Skin of body (tissue), 3 donors: ENCODE measurements at places on chromosomes 3 and 15. TPM values are rescaled to one million over a fixed set of nuclear protein-coding genes. Genes with fewer than 3 reads are reported as not detected.

- DNase-seq: no peak
These were observed 111.5 kb downstream of the FBN1 start for GRCh38 chr15:48533982-48534381.

GRCh38 chr3:179735321-179735720, 82.5 kb downstream of the USP13 start:
- DNase-seq: no peak

KLHL6 gene
- 3.1 TPM for total RNA-seq

DNA sequence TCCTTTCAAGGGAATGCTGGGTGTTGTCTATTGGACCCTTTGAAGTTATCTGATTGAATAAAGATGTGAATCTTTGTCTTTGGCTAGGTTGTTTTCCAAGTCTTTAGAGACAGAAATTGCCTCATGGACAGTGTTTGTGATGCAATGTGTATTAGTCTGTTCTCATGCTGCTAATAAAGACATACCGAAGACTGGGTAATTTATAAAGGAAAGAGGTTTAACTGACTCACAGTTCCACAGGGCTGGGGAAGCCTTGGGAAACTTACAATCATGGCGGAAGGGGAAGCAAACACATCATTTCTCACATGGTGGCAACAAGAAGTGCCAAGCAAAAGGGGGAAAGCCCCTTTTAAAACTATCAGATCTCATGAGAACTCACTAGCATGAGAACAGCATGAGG, 88.8 kb upstream of the PLXND1 start:
- DNase-seq: no peak

GRCh38 chr15:57797568-57798267, 91.2 kb downstream of the POLR2M start:
- no peak for DNase-seq

STAB1 gene
- 42.4 TPM for total RNA-seq

DNA sequence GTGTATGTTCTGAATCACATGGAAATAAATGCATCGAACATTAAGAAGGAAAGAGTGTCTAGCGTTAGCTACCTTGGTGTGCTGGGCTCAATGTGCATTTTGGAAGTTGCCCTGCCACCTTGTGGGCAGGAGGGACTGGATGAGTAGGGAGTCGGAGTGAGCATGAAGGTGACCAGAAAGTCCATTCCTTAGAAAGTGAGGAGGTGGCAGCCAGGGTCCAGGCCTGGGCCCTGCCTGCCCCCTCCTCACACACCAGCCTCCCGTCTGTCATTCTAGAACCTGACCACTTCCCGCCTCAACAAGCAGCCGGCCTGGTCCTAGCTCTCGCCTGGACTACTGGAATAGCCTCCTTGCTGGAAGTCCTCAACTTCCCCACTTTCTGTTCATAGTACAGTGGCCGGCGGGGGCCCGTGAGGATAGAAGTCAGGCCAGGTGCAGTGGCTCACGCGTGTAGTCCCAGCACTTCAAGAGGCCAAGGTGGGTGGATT, 10.2 kb upstream of the GATA2 start:
- no peak for DNase-seq

GRCh38 chr3:99666201-99666600, 27.8 kb downstream of the COL8A1 start:
- DNase-seq: no peak

- DNase-seq: no peak
These were observed 70.4 kb upstream of the KY start for GRCh38 chr3:134721214-134721613.

ARHGAP31 gene
- total RNA-seq: 13.8 TPM

GRCh38 chr3:178676942-178677790, 140.9 kb downstream of the KCNMB2 start:
- no peak for DNase-seq

DNA sequence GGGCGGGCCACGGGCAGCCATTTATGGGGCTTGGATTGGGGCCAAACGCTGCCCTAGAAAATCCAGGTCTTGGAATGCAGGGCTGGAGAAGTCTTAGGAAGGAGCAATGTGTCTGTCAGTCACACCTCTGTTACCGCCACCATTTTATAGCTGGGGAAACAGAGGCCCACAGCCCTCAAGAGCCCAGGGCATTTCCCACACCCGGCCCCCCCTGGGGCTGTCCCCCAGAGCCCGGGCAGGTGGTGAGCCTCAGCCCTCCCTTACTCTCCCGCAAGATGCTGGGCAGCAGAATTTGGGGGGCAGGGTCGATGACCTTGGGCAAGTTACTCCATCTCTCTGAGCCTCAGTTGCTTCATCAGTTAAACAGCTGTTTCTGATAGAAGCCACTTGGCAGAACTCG, 508.2 kb downstream of the SHQ1 start:
- no peak for DNase-seq

DNA sequence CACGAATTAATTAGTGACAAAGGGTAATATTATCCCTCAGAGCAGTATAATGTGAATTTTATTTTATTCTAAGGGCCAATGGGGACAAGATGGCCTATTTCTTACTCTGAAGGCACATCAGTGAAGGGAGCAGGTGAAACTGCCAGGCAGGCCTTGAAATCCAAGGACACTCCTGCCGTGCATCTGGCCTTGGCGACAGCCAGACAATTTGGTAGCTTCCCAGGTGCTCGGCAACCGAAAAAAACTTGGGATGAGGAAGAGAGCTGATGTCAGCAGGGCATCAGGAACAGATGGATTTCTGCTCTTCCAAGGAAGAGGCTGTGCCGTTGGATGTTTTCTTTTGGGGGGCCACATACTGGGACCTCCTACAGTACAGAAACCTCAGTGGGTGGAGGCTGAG, 83.2 kb upstream of the ADAMTSL3 start:
- no peak for DNase-seq

GRCh38 chr15:52163321-52164190, 27.6 kb downstream of the GNB5 start:
- DNase-seq: no peak

GRCh38 chr3:107740992-107741896, 218.5 kb downstream of the BBX start:
- no peak for DNase-seq

DNA sequence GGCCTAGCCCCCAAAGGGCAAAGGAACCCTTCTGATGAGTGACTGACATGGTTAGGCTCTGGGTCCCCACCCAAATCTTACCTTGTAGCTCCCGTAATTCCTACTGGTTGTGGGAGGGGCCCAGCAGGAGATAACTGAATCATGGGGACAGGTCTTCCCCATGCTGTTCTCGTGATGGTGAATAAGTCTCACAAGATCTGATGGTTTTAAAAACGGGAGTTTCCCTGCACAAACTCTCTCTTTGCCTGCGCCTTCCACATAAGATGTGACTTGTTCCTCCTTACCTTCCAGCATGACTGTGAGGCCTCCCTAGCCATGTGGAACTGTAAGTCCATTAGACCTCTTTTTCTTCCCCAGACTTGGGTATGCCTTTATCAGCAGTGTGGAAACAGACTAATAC, 16.9 kb downstream of the TKT start:
- DNase-seq: no peak

DNA sequence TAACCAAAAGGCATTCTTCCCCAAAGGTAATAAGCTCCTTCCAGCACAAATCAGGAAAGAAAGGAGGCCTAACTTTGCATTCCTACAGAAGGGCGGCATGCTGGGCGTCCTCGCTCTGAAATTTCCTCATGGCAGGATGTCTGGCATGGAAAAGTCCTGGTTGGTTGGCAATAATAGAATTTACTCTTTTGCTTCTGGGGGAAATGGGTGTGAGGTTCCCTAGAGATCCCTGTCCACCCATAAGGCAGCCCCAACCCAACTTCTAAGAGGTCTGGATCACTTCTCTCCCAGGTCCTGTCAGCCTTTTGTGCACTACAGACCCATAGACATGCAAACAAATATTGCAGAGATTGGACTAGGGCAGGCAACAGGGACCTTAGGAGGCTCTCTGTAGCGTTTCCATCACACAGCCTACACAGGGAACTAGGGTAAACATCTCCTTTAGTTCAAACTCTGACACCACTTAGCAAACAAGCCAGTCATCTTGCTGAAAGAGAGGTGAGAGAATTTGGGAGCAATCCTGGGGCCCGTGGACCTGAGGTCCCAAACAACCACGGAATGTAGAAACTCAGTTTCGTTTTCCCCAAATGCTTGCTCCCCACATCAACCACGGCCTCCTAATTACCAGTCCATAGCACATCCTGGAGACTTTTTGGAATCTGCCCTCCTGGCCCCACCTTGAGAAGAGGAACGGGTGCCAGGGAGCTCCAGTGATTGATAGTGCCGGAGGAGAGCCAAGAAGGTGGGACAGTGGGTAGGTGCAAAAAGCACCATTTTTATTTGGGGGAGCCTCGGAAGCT, 2.1 kb downstream of the ZIC4 start:
- no peak for DNase-seq

DNA sequence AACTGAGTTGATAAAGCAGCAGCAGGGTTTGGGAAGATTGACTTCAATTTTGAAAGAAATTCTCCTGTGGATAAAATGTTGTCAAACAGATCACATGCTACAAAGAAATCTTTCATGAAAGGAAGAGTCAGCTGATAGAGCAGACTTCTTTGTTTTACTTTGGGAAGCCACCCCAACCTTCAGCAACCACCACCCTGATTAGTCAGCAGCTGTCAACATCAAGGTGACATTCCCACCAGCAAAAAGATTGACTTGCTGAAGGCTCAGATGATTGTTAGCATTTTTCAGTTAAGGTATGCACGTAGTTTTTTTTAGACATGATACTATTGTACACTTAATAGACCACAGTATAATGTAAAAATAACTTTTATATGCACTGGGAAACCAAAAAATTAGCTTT, 87.6 kb upstream of the ACKR4 start:
- DNase-seq: no peak

PLCH1 gene
- total RNA-seq: 2.0 TPM

DNA sequence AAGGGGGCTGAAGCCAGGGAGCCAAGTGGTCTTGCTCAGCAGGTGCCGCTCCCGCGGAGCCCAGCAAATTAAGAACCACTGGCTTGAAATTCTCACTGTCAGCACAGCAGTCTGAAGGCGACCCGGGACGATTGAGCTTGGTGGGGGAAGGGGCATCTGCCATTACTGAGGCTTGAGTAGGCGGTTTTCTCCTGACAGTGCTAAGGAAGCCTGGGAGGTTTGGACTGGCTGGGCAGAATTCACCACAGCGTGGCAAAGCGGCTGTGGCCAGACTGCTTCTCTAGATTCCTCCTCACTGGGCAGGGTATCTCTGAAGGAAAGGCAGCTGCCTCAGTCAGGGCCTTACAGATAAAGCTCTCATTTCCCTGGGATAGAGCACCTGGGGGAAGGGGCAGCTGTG, 57.0 kb upstream of the GPR149 start:
- no peak for DNase-seq

KCNMB3 gene
- 2.0 TPM for total RNA-seq

GRCh38 chr3:183208260-183208659, 44.8 kb upstream of the B3GNT5 start:
- DNase-seq: no peak

CCDC39 gene
- not detected for total RNA-seq

CLDN16 gene
- total RNA-seq: 0.69 TPM

DNA sequence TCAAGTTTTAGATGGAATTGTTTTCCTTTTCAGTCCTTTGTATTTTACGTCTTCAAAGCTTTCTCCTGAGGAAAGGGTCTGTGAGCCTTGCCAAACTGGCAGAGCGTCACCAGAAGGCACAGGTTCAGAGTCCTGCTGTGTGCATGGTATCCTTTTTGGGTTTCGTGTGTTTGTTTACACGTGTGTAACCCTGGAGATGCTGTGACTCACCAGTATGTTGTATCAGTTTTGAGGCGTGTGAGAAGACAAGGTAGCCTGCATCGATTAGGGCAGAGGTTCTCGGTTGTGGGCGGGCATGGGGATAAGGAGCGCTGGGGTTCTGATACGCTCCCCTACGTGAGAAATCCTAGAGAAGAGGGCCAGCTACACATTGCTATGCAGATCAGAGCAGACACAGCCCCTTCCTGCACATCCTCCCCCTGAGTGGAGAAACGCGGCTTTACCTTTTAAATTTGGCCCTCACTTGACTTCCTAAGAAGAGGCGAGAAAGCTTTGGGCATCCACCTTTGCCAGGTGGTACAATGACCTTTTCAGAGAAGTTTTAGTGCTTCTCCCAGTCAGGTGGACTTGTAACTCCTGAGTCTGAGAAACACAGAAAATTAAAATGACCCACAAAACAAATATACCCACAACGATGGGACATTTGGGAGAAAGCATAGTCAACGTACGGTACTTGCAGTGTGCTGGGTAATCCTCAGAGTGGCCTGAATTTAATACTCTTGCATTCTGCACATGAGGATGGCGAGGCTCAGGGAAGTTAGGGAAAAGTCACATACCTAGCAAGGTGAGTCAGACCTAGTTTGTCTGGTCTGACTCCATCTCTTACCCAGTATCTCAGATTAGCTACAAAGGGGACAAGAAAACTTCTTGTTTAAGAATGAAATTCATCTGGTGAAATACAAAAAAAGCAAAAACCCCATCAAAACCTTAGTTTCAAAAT, 38.1 kb downstream of the TRAK1 start:
- DNase-seq: no peak

DNA sequence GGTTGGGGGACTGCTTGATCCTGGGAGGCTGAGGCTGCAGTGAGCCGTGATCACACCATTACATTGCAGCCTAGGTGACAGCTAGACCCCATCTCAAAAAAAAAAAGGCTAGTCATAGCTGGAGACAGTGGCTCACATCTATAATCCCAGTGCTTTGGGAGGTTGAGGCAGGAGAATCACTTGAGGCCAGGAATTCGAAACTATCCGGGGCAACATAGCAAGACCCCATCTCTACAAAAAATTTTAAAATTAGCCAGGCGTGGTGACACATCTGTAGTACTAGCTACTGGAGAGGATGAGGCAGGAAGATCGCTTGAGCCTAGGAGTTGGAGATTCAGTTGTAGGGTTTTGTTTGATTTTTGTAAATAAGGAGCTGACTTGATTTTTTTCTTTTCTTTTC, 45.6 kb downstream of the KNL1 start:
- DNase-seq: no peak

- peak; percentile 96 for DNase-seq
These were observed 3.8 kb downstream of the PLD1 start for GRCh38 chr3:171806200-171807128.

- DNase-seq: no peak
These were observed 7.5 kb downstream of the OXTR start for GRCh38 chr3:8761866-8762265.

DNA sequence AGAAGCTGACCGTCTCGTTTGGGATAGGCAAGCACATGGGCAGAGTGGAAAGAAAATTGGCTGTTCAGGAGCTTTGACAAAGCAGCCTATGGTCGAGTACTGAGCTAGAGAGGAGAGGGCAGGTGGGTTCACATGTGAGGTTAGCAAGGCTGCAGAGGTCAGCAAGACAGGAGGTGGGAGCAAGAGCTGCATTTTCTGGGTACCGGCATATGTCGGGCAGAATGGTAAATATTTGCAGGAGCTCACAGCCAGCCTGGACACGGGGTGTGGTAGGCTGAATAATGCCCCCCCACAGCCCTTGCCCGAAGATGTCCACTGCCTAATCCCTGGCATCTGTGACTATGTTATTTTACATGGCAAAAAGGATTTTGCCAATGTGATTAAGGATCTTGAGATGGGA, 8.3 kb downstream of the RARRES1 start:
- DNase-seq: no peak

ARGFX gene
- not detected for total RNA-seq
